NCI-H187 (cell line): ENCODE measurements at places on chromosomes 3 and 15.

- DNase-seq, result no peak
These were observed 145.8 kb upstream of the CHRM5 start for GRCh38 chr15:33822479-33822878.

DNA sequence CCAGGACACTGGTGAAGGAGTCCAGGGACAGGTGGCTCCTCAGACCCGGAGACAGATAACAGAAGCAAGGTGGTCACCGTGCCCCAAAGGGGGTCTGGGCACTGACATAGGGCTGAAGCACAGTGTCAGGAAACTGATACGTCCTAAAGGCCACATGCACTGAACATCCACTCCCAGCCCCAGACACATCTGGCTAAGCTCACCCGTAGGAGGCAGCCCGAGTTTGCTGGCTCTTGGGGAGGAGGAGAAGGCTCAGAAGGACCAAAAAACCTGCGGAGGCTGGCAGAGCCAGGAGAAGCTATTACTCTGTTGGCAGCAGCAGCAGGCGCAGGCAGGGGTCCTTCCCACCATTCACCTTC is 1.2 kb downstream of the CACNA2D2 start:
- DNase-seq, result no peak

DNA sequence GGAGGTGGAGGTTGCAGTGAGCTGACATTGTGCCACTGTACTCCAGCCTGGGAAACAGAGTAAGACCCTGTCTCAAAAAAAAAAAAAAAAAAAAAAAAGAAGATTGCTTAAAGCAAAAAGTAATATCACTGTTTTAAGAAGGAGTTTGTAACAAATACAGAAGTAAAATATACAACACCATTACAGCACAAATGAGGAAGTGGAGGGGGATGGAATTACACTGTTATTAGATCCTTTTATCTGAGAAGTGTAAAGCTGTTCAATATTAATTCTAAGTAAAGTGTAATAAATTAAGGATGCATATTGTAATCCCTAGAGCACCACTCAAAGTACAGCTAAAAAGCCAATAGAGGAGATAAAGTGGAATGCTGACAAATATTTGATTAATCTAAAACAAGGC is 47.0 kb upstream of the SNRPA1 start:
- DNase-seq, result no peak

DNA sequence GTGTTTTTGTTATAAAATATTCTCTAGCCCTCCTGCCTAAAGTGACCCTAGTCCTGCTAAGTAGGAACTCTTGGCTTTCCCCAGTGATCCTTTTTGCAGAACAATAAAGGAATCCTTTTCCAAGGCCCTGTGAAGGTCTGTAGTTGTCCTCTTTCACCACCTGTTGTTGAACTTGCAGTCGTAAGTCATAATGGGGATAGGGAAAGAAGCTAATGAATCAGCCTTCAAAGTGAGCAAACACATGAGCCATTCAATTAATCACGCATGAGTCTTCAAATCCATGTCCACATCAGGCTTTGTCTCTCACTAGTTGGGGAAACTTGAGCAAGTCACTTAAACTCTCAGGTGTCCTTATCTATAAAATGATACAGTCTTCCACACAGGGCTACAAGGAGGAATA is 27.6 kb downstream of the ZNF860 start:
- no peak for DNase-seq

- no peak for DNase-seq
These were observed 50.7 kb downstream of the UMPS start for GRCh38 chr3:124780761-124781475.

- DNase-seq, result no peak
These were observed 39.0 kb downstream of the ARHGEF3 start for GRCh38 chr3:56762718-56763117.

- no peak for DNase-seq
These were observed 10.4 kb downstream of the SYN2 start for GRCh38 chr3:12014613-12015012.

- no peak for DNase-seq
These were observed 115.0 kb downstream of the ISL2 start for GRCh38 chr15:76451540-76451939.

DNA sequence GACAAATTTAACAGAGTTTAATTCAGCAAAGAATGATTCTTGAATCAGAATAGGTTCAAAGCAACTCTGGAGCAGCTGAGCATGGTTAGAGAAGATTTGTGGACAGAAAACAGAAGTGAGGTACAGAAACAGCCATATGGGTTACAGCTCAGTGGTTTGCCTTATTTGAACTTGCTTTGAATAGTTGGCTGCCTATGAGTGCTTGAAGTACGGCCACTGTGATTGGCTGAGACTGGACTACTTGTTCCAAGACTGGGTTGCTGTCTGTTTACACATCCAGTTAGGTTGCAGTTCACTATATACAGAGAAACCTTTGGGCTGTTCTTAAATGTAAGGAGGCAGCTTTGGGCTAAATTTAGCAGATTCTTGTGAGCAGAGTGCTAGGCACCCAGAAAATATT is 79.4 kb upstream of the CADPS start:
- no peak for DNase-seq

- no peak for DNase-seq
These were observed 41.4 kb upstream of the KBTBD8 start for GRCh38 chr3:66956742-66957141.
